Glutamatergic neuron (in vitro differentiated cells): ENCODE measurements at places on chromosomes 12 and 14. TPM values are rescaled to one million over a fixed set of nuclear protein-coding genes. Genes with fewer than 3 reads are reported as not detected.

- H3K36me3 ChIP-seq: no peaks in the 10 kb centered on the region
- no peaks in the 10 kb centered on the region for H3K27me3 ChIP-seq
- H3K27ac ChIP-seq: no peak overlapping the region
- peaks cover 5% of the 10 kb centered on the region for H3K4me1 ChIP-seq
- DNase-seq: no peak
Measured at GRCh38 chr12:122072031-122072970, 6.3 kb upstream of the MLXIP start.

DNA sequence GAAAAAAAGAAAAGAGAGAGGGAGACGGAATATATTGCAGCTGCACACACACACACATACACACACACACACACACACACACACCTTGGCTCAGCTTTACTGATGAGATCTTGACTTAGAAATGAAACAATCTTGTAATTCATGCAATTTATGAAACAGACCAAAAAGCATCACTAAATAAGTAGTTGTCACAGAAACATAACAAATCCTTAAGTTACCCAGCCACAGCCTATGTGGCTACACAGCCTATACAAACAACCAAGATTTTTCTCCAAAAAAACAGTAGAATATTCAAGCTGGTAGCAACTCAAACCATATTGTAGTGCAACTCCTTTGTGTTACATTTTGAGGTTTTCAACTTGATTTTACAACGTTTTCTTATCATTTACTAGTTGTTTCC is 37.9 kb upstream of the GNG2 start:
- H3K27me3 ChIP-seq: peaks cover 5% of the 10 kb centered on the region
- H3K36me3 ChIP-seq: no peaks in the 10 kb centered on the region

DNA sequence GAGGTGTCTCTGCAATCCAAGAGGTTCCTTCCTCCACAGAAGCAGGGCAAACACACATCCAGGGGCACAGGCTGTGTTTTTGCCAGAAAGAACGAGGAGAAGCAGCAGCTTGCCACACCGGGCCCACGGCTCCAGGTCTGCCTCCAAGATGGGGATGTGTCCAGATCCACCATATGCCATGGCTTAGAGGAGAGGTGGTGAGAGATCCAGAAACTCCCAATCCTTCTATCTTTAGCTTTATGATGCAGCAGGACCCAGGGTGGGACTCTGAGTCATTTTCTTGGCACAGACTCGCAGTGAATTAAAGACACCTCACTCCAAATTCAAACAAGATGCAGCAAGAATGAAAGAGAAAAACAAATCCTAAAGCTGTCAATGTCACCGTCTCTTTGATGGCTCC is 481.4 kb upstream of the TMEM132C start:
- H3K27me3 ChIP-seq: peaks cover 8% of the 10 kb centered on the region
- H3K27ac ChIP-seq: no peak overlapping the region
- no peak overlapping the region for H3K4me3 ChIP-seq
- no peaks in the 10 kb centered on the region for H3K4me1 ChIP-seq

GRCh38 chr12:53485955-53486735 is 13.1 kb downstream of the MAP3K12 start:
- no peak for DNase-seq
- no peak overlapping the region for H3K27ac ChIP-seq
- peaks cover 6% of the 10 kb centered on the region for H3K27me3 ChIP-seq
- peaks cover 2% of the 10 kb centered on the region for H3K4me1 ChIP-seq

DNA sequence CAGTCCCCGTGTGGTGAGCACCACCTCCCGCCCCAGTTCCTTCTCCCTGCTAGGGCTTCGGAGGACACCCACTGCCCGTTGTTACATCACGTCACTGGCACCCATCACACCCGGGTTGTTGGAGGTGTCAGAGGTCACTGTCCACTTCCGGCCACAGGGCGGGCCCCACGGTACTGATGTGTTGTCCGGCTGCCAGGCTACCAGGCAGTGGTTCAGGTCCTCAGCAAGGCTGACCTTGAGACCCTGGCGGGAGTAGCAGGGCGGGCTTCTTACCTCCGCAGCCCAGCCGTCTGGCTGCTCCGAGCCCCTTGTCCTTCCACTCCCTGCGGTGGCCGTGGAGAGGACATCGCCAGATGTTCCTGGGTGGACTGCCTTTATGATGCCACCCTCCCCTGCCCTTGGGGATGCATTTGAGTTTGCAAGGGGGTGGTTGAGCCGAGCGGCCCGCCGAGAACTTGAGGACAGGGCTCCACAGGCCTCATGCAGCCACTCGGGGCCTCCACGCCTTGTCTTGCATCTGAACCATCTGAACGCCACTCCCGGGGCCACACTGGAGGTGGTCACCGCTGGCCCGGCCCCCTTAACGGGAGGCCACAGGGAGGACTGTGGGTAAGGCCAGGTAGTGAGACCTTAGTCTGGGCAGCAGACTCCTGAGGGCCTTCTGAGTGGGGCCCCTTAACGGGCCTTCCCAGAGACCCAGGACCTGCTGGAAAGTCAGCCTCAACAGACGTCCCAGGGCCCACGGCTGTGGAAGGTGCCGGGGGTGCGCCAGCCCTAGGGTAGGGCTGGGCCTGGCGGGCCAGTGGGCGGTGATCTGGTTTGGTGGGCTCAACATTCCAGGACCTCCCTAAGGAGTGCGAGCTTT is 27.1 kb upstream of the PLD4 start:
- DNase-seq: no peak
- no peaks in the 10 kb centered on the region for H3K27me3 ChIP-seq
- H3K36me3 ChIP-seq: no peaks in the 10 kb centered on the region
- H3K4me1 ChIP-seq: peaks cover 12% of the 10 kb centered on the region

Gene PHLDA1
- total RNA-seq: 169 TPM

- no peaks in the 10 kb centered on the region for H3K4me1 ChIP-seq
- H3K4me3 ChIP-seq: no peak overlapping the region
- H3K27me3 ChIP-seq: no peaks in the 10 kb centered on the region
- H3K36me3 ChIP-seq: no peaks in the 10 kb centered on the region
Measured at GRCh38 chr12:10558789-10559188, 53.1 kb downstream of the EIF2S3B start.

DNA sequence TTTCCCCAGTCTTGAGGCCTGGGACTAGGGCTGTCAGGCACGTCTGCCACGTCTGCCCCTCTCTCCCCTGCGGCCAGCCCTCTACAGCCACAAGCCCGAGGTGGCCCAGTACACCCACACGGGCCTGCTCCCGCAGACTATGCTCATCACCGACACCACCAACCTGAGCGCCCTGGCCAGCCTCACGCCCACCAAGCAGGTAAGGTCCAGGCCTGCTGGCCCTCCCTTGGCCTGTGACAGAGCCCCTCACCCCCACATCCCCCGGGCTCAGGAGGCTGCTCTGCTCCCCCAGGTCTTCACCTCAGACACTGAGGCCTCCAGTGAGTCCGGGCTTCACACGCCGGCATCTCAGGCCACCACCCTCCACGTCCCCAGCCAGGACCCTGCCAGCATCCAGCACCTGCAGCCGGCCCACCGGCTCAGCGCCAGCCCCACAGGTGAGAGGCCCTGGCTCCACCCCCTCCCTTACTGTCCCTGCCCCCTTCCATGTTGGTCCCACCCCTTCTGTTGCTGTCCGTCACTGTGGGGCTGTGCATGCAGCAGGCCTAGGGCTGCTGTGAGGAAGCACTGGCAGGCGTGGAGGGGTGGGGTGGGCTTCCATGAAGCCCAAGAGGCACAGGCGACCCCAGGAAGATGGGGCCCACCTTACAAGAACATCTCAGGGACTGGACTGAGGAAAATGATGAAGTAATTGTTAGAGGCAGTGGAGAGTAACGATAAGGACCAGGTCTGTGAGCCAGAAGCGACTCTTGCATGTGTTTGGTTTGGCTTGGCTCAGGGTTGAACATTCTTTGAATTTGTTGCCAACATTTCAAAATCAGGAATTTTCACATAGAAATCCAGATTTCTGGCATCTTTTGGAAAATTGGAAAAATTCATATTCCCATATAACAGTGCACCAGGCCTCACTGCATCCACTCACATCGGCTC is 16.8 kb downstream of the C12orf43 start:
- no peak overlapping the region for H3K27ac ChIP-seq
- no peak overlapping the region for H3K4me3 ChIP-seq
- no peaks in the 10 kb centered on the region for H3K4me1 ChIP-seq
- peaks cover 13% of the 10 kb centered on the region for H3K36me3 ChIP-seq

GRCh38 chr12:95339086-95339788 is 121.6 kb downstream of the VEZT start:
- H3K27me3 ChIP-seq: no peaks in the 10 kb centered on the region
- H3K36me3 ChIP-seq: no peaks in the 10 kb centered on the region
- H3K4me1 ChIP-seq: peaks cover 11% of the 10 kb centered on the region
- no peak overlapping the region for H3K4me3 ChIP-seq

GRCh38 chr12:58306266-58307000 is 365.1 kb downstream of the ATP23 start:
- peaks cover 12% of the 10 kb centered on the region for H3K36me3 ChIP-seq
- no peak overlapping the region for H3K4me3 ChIP-seq
- no peak overlapping the region for H3K27ac ChIP-seq

DNA sequence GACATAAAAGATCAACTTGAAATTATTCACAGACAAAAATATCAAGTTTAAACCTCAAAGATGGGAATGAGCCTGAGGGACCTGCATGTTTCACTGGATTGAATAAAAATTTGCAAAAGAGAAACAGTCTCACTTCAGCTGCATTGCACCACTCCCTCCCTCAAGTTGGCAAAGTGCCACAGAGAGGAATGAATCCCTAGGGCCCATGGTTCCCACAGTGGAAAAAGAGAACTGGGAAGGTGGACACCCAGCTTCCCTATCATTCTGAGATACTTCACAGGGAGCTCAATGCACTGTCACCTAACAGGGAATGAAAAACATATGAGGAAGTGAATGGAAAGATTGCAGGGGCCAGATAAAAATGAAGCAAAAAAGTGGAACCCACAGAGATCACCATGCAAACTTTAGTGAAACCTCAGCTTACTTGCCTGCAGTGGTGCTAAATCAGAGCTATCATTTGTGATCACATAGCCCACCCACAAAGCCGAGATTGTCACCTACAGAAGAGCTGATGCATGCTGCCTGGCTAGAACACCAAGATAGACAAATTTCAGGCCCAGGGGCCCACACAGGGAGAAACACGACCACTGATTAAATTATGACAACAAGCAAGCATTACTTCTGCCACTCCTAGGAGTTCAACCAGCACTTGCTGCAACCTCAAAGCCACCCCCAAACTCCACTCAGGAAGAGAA is 911.3 kb downstream of the LRFN5 start:
- DNase-seq: no peak
- no peaks in the 10 kb centered on the region for H3K36me3 ChIP-seq
- no peak overlapping the region for H3K4me3 ChIP-seq
- H3K4me1 ChIP-seq: no peaks in the 10 kb centered on the region

DNA sequence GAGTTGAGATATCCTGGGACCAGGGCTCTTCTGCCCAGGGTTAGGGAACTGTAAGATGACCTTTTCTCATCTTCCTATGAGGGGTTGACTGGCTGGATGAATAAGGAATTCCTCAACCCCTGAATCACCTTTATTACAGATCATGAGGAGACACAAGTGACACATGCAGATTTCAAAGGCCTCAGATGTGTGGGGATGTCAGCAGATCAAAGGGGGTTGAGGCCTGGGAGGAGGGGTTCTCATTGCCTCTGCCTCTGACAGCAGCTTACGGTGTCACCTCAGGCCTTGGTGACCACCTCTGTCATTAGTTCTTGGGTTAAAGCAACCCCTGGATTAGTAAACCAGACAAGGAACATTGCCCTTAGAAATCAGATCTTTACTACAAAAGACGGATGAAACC is 2.1 kb upstream of the KRT72 start:
- peaks cover 10% of the 10 kb centered on the region for H3K27me3 ChIP-seq
- H3K27ac ChIP-seq: no peak overlapping the region
- no peak for DNase-seq
- peaks cover 8% of the 10 kb centered on the region for H3K36me3 ChIP-seq

Gene TAS2R50
- total RNA-seq: 1.3 TPM

Gene ALDH1L2
- 47.4 TPM for total RNA-seq

Gene KRT74
- total RNA-seq: not detected

- no peaks in the 10 kb centered on the region for H3K36me3 ChIP-seq
- H3K4me3 ChIP-seq: peak overlapping the region; percentile 96
- peak overlapping the region; percentile 87 for H3K27ac ChIP-seq
- no peaks in the 10 kb centered on the region for H3K27me3 ChIP-seq
- DNase-seq: no peak
Measured at GRCh38 chr12:55997535-55997859, 421 bp downstream of the SUOX start.
